ENCODE measurements at places on chromosomes 4 and X.

DNA sequence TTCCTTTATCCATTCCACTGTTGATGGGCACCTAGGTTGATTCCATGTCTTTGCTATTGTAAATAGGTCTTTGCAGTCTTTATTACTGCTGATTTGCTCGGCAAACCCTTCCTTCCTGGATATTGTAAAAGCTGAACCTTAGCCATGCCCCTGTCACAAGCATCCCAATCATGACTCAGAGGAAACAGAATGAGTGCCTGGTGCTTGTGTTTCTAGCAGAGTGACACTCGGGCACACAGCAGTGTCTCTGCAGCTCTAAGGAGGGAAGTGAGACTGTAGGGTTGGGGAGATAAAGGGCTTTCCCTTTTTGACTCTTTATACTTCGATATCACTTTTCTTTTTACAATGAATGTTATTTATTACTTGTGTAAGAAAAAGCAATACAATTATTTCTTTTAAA is 83.3 kb downstream of the AKAP4 start:
- DNase-seq, result no peak

DNA sequence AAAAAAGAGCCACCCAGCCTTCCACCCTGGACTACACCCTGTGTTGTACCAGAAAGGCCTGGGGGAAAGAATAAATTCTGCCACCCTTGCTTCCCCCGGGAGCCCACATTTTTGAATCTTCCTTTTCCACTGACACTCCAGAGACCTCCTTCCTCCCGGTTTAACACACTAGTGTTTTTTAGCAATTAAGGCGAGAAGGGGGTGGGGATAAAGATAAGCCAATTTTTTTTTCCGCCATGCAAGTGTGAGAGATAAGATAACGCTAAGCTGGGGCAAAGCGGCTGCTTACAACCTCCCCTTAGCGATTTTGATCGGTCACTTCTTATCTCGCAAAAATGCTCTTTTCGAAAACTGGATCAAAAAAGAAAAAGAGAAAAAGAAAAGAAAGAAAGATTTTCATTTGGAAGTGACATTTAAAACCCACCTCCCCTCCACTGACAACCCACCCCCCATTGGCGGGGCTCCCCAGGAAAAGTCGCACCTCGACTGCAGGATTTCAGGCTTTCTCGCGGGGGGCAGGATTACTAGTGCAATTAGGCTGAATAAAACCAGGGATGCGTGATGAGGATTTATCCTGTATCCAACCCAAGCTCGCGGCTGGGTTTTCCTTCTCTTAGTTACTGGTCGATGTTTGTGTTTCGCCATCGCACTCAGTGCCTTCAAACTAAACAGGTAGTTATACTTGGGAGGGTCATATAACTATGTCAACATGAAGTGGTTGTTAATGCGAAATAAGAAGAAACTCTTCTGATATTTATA is 6.0 kb upstream of the BCOR start:
- no peak for DNase-seq

DNA sequence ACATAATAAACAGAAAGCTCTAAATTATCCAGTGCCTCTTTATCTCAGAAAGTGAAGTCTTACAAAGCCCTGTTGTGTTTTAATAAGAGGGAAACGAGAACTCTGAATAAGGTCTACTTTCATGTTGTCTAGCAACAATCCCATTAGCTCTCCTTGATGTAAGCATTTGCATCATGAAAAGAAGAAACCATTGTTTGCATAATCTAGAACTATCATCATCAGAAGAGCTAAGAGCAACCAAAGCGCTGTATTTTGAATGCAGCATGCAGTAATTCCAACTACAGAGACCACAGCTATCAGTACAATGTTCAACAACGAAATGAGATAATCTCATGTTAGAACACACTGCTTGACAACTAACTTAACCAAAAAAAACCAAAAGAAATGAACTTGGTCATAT is 257.1 kb downstream of the CAMK2D start:
- no peak for DNase-seq

GRCh38 chr4:72900952-72901351 is 168.6 kb downstream of the COX18 start:
- peak; percentile 45 for DNase-seq

DNA sequence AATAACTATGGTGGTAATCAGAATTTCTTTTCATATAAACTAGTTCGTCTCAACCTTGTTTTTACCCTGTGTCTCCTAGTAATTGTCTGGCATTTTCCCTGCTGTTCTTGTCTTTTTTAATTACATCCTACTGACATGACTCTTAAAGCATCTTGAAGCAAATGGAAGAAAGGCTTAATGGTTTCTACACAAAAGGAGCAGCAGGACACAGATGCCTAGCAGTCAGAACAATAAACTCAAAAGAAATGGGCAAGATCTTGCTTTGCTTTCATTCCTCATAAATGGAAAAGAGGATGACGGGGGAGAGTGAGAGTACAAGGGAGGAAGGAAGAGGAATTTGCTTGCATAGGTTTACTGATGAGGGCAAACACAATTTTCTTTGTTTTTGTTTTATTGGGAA is 293.2 kb upstream of the EMCN start:
- DNase-seq, result no peak

GRCh38 chr4:9893329-9894108 is 112.1 kb downstream of the DRD5 start:
- no peak for DNase-seq

GRCh38 chr4:103046416-103047290 is 27.1 kb upstream of the SLC9B1 start:
- peak; percentile 60 for DNase-seq

GRCh38 chr4:14222377-14223029 is 595.0 kb upstream of the BOD1L1 start:
- no peak for DNase-seq

DNA sequence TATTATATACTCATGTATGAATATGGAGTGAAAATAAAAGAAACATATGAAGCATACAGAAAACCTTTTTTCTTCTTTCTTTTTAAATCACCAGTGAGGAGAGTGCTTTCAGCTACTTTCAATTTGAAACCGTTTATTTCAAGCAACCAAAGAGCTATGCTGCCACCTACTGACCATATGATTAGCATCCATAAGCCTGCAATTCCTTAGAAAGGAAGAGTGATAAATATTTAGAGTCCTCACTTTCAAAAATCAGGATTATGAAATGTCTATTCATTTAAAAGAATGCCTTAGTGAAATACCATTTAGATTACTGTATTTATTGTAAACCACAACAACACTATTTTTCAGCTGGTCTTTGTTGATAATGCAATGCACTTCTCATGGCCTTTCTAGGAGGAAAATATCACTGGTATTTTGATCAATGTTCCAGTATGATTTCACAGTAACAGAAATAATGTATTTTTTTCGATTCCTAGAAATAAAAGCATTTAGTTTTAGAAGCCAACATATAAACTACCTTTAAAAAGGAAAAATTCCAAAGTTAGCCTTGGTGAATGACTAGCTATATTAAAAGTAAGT is 667.6 kb downstream of the PCDH18 start:
- peak; percentile 79 for DNase-seq

DNA sequence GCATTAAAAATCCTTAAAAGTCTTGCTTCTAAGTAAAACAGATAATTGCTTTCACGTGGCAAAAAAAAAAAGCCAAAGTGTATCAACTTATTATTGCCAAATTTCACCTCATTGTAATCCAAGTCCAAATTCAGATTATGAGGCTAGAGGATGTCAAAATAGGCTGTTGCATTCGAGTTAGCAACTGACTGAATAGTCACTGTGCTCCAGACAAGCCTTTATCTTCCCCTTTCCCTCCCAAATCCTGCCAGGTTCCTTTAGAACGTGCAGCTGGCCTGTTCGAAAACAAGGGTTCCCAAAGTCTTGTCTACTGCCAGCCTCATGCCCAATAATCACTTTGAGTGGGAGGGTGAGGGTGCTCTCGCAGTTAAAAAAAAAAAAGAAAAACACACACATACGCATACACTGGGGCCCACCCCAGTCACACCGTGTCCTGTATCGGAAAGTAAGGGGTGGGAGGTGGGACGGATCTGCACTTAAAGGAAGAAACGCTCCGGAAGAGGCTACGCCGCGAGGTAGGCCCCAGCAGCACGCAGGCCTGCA is 603 bp downstream of the MAD2L1 start:
- peak; percentile 12 for DNase-seq

GRCh38 chr4:1597021-1597931 is 86.8 kb downstream of the FAM53A start:
- no peak for DNase-seq

- DNase-seq, result peak; percentile 83
Observed at GRCh38 chrX:103442536-103442901, 66.2 kb downstream of the BEX3 start.

DNA sequence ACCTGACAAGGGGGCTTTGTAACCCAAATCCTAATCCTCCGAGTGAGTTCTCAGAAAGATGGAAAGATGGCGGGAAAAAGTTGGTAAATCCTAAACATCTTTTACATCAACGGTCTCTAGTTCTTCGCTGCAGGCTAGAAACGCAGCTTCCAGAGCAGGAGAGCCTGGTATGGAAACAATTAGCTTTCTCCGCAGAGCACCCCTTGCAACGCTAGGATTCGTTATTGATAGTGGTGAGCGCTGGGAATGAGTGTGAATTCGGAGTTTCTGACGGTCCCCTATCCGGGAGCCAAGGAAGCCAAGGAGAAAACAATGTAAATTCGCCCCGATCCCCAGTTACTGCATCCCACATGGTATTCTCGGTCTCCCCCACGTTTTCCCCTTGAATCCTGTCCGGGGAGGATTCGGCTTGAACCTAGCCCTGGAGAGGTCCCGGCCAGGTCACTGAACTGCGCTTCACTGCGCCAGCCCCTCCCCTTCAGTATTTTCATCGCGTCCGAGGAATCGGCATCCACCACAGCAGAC is 4.7 kb upstream of the NEUROG2 start:
- peak; percentile 15 for DNase-seq

DNA sequence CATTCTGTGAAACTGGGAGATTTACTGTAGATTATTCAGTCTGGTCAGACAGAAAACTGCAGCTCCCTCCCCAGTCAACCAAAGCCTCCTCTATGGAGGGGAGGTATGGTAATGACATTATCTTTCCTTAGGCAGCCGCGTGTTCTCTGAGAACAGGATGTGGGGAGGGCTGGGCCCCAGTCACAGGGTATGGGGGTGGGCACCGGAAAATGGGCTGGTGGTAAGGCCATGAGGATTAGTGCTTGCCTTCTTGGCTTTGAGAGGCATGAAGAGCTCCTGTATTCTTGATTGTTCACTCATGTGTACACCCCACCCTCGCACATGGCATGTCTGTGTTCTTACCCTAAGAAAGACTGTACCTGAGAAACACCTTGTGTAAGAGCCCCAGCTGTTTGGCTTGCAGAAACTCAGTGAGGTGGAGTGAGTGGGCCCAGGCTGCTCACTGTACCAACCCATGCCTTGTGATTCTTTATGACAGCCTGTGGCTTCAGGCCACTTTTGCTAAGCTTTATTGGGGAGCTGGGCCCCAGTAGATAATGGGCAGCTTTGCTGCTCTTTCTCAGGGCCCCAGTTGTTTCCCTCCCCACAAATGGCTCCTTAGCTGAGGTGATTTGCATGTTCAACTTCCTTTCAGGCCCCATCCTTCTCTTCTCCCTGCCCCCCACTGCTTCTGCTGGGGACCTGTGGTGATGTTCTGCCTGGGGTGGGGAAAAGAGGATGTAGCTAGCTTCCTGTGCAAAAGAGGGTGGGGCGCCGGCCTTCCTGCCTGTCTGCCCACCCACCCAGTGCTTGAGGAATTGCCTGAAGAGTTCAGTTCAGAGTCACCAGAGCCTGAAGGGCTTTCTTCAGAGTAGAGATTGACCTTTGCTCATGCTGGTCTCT is 30.7 kb downstream of the MSN start:
- DNase-seq, result no peak

DNA sequence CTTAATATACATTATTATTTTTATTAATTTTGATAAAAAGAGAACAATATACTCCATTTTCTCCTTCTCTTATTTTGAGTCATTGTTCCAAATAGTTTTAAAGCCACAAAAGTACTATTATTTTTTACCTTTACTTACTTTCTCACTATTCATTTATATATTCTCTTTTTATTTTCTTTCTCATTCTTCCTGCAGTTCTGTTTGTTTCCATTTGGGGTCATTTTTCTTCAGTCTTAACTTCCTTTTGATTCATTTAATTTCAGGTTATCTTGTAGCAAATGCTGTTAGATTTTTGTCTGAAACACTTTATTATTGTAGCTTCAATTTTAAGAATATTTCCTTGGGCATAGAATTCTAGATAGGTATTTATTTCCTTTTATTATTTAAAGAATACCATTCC is 438.6 kb upstream of the EPHA5 start:
- DNase-seq, result no peak

- DNase-seq, result no peak
Observed at GRCh38 chr4:59664771-59665170, 1535.4 kb upstream of the ADGRL3 start.

DNA sequence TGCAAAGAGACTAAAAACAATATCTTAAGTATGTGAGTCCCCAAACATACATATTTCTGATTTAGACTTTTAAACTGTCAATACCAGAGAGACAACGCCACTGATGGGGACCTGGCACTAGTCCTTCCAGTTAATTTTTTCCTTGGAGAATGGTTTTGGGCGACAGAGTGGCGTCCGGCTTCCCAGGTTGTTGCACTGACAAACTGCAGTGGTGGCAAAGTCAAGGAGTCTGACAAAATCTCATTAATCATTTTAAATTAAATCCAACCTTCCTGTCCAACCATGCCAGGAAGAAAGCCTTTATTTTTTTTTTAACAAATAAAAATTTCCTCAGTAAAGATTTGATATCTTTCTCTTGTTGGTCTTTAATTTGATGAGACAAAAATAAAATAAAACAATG is 52.8 kb downstream of the FBXO8 start:
- no peak for DNase-seq

DNA sequence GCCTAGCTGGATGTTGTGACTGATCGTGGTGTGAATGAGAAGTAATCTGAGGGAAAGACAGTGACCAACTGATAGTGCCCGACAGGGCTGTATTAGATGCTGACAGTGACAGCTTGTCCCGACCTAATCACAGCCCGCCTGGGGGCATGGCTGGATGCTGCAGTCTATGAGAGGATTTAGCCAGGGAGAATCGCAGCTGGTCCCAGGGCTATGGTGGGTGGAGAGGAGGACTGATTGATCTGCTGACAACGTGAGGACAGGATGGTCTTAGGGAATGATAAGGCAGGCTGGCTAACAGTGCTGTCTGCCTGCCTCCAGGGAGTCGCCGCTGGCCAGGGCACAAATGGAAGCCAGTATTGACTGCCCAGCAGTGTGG is 621 bp upstream of the SUV39H1 start:
- no peak for DNase-seq

GRCh38 chr4:36330796-36331195 is 49.4 kb downstream of the DTHD1 start:
- DNase-seq, result no peak

DNA sequence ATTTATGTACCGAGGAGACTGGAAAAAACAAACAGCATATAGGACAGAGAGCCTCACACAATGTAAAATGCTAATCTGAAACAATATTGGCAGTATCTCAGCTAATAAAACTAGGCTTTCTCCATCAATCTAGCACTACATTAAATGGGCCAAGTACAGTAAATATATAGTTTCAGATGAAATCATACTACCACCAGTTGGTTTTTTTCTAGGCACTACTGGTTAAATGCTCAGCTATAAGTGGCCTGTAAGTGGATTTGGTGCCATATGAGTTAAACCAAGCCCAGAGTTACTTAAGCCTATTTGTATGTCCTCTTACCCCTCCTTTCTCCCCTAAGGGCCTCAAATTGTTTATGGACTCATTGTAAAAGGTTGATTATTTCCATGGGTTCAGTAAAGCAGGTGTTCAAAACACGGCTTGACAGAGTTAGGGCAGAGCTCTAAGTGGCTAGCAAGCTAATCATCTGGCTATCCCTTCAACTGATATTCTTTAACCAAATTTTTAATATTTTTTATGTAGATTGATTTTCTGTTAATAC is 57.5 kb downstream of the FAM13A start:
- DNase-seq, result no peak

All from fibroblast of mammary gland (primary cell).